Stimulated activated naive CD4-positive, alpha-beta T cell treated with Interleukin-2 at 50 U/mL for 16 hours (primary cell): ENCODE measurements at places on chromosomes 7 and 10.

DNA sequence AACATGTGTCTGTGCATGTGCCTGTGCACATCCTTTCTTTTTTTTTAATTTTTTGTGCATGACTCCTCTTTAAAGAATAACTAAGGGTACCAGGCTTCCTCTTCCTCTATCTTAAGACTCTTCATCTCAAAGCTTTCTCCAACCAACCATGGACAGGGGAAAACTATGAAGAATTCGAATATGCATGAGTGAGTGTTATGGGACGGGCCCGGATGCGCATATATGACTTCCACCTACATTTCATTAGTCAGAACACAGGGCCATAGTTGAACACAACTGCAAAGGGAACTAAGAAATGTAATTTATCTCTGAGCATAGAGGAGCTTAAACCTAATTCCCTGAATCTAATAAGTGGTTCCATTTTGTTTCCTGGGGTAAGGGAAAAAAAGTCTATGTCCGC, 270.3 kb upstream of the SORCS1 start:
- no peak for DNase-seq

GRCh38 chr10:49191349-49191748, 3.2 kb upstream of the TMEM273 start:
- no peak for DNase-seq

DNA sequence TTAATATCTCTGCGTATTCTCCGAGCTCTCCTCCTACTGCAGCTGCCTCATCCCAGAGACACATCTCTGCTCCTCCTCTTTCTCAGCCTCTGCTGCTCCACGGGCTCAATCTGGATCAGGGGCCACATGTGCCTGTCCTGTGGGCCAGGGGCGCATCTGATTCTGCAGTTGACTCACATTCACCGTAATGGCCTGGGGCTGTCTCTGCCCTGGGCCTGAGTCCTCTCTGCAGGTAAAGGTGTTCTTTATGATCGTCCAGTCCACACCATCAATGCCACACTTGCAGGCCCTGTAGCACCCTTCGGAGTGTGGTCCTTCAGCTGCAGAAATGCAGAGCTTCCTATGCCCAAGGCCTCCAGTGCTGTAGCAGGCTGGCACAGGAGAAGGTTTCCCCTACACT, 154.5 kb downstream of the OAT start:
- no peak for DNase-seq

DNA sequence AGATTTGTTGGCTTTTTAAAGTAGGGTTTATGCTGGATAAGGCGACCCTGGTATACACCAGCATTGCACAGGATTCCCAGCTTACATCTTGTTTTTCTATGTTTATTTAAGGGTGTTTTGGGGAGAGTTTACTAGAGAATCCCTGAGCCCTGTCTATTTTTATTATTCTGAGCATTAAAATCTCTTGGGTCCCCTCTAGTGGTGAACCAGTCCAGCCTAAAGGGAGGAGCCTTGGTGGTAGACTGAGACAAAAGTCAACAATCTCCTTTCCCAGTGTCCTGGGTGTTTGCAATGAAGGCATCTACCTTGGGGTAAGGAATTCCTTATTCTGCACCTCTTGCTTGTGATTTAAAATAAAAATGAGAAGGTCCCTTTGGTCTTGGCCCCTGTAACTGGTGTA, 38.2 kb downstream of the ANTXRL start:
- DNase-seq = no peak

- peak; percentile 95 for DNase-seq
Observed at GRCh38 chr10:75234017-75234682, 1.6 kb downstream of the COMTD1 start.

GRCh38 chr7:130367836-130368746, 12.2 kb upstream of the CPA1 start:
- DNase-seq = no peak

DNA sequence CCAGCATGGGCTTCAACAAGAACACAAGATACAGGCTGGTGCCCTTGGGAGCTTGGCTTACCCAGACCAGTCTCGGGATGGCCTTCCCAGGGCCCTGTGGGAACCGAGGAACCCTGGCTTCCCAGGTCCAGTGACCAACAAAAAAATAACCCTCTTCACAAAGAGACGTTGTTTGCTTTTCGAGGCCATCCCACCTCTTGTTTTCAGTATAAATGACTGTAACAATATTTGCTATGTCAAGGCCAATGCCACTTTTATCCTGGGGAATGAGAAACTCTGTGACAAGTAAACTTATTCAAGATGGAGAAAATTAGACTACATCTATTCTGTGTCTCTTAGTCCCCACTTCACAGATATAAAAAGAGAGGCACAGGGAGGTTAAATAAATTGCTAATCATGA, 138.8 kb downstream of the PRPF18 start:
- DNase-seq = no peak
